ENCODE measurements at places on chromosomes 5 and 9.
A peak's percentile ranks its signal among the peaks of the same experiment; 100 is the strongest.

GRCh38 chr5:151086905-151087360 lies 6.1 kb upstream of the TNIP1 start:
- DNase-seq, result peak; percentile 45

DNA sequence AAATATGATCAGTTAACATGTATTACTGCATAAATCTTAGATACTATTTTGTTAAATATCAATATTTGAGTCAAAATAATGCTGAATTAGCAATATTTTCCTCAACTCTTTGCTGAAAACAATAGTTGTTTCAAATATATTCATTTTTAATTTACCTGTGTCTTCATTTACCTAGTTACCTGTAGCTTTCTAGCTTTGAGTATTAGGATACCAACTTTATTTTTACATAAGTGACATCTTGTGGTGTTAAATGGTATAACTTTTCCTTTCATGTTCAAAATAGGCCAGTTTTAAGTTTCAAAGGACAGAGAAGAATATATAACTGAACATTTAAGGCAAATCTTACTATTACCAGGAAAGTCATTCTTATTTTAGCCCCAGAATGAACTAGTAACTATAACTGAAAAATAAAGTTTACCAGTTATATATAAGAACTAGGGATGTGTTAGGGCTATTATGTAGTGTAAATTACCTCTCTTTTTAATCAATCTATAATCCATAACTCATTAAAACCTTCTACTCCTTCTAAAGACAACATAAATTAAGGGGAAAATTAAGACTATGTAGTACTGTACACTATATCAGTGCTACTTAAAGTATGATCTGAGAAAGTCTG lies 25.3 kb downstream of the AP3B1 start:
- no peak for DNase-seq

- DNase-seq, result no peak
These were observed 15.5 kb upstream of the SLC36A3 start for GRCh38 chr5:151318850-151319732.

GRCh38 chr9:111910428-111910827 lies 13.8 kb downstream of the UGCG start:
- no peak for DNase-seq

GRCh38 chr9:136268318-136268717 lies 22.7 kb upstream of the QSOX2 start:
- no peak for DNase-seq

GRCh38 chr9:128998462-128998861 lies 29.7 kb downstream of the SH3GLB2 start:
- no peak for DNase-seq

- no peak for DNase-seq
These were observed 141.1 kb upstream of the TLE4 start for GRCh38 chr9:79430619-79431018.

DNA sequence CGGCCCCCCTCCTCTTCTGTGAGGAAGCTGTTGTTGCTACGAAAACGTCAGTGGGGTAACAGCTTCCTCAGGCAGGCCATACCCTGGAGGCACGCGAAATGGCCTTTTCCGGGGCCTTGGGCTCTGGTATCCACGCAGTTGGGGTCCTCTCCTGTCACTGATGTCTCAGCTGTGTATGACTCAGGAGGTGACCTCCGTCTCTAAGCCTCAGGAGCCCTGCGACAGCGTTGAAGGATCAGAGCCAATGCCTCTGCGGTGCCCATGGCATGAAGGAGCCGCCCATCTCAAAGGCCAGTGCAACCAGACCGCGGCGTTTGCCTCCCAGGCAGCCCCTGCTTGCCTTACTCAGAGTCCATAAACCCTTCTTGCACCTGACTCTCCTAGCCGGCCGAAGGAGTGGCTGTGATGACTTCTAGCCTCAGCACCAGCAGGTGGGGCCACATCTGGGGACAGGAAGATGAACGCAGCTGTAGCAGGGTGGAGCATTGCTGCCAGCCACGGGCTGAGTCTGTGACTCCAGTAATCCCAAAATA lies 1.0 kb upstream of the MXD3 start:
- DNase-seq, result no peak

- no peak for DNase-seq
These were observed 36.9 kb downstream of the ADAMTS19 start for GRCh38 chr5:129496864-129497595.
